NCI-H2029 (cell line): ENCODE measurements at places on chromosomes 2 and 18.

GRCh38 chr2:152061383-152061782 lies 37.5 kb downstream of the CACNB4 start:
- DNase-seq, result no peak

GRCh38 chr2:172361360-172361759 lies 66.0 kb upstream of the ITGA6 start:
- DNase-seq, result no peak

- no peak for DNase-seq
Measured at GRCh38 chr18:21362831-21363230, 120.8 kb downstream of the GREB1L start.

DNA sequence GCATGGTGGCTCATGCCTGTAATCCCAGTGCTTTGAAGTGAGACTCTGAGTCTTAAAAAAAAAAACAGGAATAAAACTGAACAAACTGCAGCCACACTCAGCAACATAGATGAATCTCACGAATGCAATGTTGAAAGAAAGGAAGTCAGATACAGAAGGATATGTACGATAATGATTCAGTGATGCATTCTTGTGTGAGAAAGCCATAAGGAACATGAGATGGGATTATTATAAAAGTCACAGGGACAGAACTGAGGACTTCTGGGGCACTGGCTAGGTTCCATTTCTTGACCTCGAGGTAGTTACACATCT lies 56.9 kb upstream of the SMAD2 start:
- DNase-seq, result no peak

DNA sequence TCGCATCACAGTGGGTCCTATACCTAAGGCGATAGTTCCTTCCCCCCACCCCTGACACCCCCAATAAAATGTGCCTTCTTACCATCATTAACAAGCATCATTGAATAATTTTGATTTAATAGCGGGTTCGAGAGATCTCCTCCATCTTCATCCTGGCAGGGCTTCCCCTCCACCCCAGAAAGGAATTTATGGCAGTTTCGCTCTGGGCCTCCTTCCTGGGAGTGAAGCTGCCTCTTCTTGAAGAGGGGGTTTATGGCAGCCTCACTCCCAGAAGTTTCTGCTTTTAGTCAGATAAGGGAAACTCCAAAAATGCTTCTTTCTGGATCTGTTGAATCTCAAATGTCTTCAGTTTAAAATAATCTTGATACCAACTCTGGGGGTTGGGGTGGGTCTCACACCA lies 45.7 kb downstream of the RRM2 start:
- DNase-seq, result no peak

DNA sequence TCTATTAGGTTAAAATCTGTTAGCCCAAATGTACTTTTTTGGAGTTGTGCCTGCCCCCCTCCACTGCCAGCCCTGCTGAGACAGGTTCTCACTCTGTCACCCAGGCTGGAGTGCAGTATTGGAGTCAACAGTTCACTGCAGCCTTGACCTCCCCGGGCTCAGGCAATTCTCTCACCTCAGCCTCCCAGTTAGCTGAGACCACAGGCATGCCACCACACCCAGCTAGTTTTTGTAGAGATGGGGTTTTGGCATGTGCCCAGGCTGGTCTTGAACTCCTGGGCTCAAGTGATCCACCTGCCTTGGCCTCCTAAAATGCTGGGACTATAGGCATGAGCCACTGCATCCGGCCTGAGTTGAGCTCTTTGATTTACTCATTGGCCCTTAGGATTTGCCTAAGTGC lies 110.7 kb downstream of the ICA1L start:
- no peak for DNase-seq

DNA sequence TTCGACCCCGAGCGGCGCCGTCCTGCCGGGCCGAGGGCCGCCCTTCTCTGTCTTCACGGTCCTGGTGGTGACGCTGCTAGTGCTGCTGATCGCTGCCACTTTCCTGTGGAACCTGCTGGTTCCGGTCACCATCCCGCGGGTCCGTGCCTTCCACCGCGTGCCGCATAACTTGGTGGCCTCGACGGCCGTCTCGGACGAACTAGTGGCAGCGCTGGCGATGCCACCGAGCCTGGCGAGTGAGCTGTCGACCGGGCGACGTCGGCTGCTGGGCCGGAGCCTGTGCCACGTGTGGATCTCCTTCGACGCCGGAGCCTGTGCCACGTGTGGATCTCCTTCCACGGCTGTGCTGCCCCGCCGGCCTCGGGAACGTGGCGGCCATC lies 45.0 kb downstream of the DDX18 start:
- DNase-seq, result no peak

DNA sequence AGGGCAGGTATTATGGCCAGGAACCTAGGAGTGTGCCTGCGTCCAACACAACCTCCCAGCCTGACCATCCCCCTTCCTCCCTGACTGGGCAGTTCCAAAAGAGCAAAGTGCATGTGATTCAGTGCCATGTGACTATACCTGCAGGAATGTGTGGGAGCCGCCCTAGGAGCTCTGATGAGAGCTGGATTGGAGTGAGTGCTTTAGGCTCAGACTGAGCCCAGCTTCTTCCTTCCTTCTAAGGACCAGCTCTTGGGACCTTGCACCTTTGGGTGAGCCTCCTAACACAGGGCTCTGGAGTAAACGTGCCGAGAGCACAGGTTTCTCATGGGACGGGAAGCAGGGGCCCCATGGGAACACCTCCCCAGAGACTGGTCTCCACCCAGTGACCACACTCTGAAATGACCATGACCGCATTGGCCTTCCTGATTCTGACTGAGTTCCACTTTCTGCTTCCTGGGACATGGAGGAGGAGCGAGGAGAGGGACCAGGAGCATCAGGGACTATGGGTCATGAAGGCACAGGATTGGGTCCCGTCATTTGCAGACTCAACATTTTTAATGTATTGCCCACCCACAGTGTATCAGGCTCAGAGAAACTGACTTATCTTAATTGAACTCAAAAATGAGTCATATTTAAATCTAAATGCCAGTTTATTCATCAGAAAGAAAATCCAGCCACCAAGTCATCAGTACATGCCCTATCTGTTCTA lies 87.8 kb upstream of the BCL2L11 start:
- no peak for DNase-seq

GRCh38 chr2:232213176-232213575 lies 165.4 kb upstream of the ALPP start:
- DNase-seq, result no peak

GRCh38 chr2:133633881-133634409 lies 65.7 kb upstream of the NCKAP5 start:
- no peak for DNase-seq

GRCh38 chr2:217680381-217680780 lies 322.4 kb downstream of the TNS1 start:
- DNase-seq, result no peak

GRCh38 chr2:156896294-156896693 lies 361.2 kb upstream of the GALNT5 start:
- no peak for DNase-seq

DNA sequence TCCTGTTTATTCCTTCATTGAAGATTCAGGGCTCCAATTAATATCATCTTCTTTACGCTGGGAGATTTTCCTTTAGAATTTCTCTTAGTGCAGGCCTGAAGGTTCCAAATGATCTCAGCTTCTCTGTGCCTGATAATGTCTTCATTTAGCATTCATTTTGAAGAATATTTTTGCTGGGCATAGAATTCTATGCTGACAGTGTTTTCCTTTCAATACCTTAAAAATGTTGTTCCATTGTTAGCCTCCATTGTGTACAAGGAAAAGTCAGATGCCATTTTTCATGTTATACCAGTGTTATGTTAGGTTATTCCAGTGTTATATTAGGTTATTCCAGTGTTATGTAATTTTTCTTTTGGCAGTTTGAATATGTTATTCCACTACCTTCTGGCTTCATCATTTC lies 14.9 kb upstream of the OR6B3 start:
- DNase-seq, result no peak

- no peak for DNase-seq
Measured at GRCh38 chr2:195995499-195995898, 73.1 kb downstream of the DNAH7 start.

DNA sequence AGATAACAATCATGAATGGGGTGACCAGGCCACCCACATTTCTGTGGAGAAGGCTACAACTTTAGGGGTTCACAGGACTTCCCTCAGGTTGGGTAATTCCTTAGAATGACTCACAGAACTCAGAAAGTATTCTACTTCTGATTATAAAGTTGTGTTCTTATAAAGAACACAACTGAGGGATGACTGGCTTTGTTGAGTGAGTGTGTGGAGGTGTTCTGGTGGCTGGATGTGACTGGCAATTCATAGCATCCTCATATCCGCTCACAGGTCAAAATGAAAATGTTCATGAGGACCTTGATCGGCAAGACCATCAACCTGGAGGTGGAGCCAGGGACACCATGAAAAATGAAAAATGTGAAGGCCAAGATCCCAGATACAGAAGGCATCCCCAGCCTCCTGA lies 143.3 kb upstream of the CAB39 start:
- DNase-seq, result no peak

DNA sequence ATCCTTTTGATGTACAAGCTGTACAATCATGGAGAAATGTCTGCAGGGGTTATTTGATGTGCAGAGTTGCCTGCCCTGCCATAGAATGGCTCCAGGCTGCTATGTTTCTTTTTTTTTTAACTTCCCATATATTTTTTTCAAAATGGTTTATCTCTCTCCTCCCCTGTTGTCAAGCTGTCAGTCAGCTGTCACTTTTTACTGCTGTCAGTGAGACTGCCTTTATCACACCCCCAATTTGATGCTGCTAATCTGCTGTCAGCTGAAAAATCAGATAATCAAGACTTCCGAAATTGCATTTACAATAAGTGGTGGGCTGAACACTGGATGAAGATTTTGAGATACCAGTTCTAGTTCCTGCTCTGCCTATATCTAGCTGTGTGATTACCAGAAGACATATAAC lies 382.6 kb downstream of the ZEB2 start:
- no peak for DNase-seq

GRCh38 chr2:67650291-67651133 lies 253.4 kb downstream of the ETAA1 start:
- DNase-seq, result no peak

GRCh38 chr2:8619071-8619470 lies 62.8 kb upstream of the ID2 start:
- DNase-seq, result no peak

- no peak for DNase-seq
Measured at GRCh38 chr2:174553811-174554493, 43.7 kb downstream of the WIPF1 start.

- DNase-seq, result peak; percentile 77
Measured at GRCh38 chr2:219644801-219645480, 17.5 kb downstream of the SLC4A3 start.

- DNase-seq, result no peak
Measured at GRCh38 chr2:200850512-200851256, 13.8 kb downstream of the CLK1 start.

DNA sequence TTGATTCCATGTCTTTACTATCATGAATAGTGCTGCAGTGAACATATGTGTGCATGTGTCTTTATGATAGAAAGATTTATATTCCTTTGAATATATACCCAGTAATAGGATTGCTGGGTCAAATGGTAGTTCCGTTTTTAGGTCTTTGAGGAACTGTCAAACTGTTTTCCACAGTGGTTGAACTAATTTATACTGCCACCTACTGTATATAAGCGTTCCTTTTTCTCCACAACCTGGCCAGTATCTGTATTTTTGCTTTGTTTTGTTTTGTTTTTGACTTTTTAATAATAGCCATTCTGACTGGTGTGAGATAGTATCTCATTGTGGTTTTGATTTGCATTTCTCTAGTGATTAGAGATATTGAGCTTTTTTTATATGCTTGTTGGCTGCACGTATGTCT lies 641.6 kb downstream of the SUCLG1 start:
- no peak for DNase-seq

DNA sequence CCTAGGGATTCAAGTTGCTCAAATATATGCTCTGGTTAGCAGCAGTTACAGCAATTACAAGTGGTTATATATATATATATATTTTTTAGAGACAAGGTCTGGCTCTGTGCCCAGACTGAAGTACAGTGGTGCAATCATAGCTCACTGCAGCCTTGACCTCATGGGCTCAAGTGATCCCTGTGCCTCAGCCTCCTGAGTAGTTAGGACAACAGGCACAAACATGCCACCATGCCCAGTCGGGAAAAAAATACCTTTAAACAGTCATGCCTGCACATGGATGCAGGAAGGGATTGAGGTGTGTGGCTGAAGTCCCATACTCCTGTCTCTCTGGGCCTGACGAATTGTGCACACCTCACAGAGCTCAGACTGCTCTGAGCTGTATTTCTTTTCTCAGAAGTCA lies 19.6 kb upstream of the DNAH7 start:
- peak; percentile 8 for DNase-seq

DNA sequence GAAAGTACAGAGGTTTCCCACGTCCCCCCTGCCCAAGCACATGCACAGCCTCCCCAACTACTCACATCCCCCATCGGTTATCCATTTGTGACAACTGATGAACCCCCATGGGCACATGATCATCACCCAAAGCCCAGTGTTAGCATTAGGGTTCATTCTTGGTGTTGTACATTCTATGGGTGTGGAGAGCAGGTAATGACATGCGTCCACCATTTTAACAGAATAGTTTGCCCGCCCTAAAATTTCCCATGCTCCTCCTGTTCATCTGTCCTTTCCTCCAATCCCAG lies 74.3 kb downstream of the LONRF2 start:
- no peak for DNase-seq

- peak; percentile 87 for DNase-seq
Measured at GRCh38 chr2:168256448-168256847, 9.1 kb upstream of the STK39 start.

DNA sequence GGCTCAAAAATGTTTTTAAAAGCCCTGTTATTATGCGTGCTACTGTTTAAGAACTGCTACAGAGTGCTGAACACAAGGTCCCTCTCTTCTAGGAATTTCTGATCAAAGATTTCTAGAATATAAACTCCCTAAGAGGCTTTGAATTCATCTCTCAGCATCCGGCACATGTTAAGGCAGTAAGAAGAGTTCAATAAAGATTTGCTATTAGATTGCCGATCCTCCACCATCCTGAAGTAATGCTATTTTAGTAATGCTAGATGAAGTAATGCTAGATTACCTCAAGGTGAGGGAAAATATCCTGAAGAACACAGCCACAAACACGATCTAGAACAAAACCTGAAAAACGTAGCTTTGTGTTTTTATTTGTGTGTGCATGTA lies 949 bp upstream of the MYL12B start:
- DNase-seq, result no peak

DNA sequence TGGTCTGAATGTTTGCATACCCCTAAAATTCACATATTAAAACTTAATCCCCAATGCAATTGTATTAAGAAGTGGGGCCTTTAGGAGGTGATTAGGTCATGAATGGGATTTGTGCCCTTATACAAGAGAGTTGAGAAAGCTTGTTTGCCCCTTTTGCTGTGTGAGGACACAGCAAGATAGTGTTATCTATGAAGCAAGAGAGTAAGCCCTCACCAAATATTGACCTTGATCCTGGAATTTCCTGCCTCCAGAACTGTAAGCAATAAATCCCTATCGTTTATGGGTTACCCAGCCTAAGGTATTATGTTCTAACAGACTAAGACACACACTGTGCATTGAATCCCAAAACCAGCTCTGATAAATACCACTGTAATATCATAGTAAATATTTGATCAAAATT lies 32.2 kb downstream of the NR4A2 start:
- no peak for DNase-seq

DNA sequence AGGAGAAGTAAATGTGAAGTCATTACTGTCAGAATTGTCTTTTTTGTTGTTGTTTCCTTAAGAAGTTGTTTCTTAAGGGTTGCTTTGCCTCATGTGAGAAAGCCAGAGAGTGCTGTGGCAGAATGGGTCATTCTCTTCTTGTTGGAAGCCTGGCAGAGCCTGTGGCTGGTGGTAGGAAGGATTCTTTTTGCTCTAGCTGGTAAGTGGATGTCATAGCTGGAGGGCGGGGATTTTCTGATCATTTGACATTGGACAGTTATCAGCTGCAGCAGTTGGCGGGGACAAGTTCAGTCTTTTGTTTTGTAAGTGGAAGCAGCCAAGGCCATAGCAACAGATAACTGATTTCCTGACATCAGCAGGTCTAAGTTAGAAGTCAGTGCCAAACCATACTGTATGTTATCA lies 5.5 kb upstream of the RMDN2 start:
- no peak for DNase-seq
